ENCODE measurements at places on chromosomes 7 and 10. TPM values are rescaled to one million over a fixed set of nuclear protein-coding genes. Genes with fewer than 3 reads are reported as not detected.
A peak's percentile ranks its signal among the peaks of the same experiment; 100 is the strongest.

- H3K4me3 ChIP-seq = no peak overlapping the region
- H3K27me3 ChIP-seq = peaks cover 3% of the 10 kb centered on the region
- DNase-seq = no peak
- peak overlapping the region; percentile 86 for H3K27ac ChIP-seq
- peaks cover 60% of the 10 kb centered on the region for H3K4me1 ChIP-seq
Observed at GRCh38 chr10:45422207-45422865, 48.3 kb downstream of the ALOX5 start.

Gene ABLIM1
- total RNA-seq = 106 TPM

DNA sequence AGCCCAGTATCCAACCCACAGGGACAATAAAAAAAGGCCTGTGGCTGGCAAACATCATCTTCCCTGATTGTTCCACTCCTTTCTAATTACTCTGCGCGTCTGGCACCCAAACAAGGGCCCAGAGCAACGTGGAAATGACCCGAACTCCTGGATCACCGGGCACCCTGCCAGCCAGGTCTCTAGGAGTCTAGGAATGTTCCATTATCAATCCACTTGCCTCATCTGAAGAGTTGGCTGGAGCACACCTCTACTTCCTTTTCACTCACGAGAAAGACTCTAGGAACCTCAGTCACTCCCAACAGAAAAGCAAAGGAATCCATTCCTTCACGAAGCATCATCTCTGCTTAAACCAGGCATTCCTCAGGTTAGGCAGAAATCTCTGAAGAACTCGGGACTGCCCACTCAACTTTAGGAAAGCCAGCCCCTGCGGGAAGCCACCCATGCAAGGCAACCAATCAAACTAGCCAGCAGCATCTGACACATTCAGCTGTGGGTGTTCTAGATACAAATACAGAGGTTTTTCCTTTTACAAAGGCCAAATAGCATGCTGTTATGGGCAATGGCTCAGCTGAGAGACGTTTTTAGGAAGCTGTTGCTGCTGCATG lies 37.7 kb downstream of the ATXN7L1 start:
- peak; percentile 67 for DNase-seq
- H3K36me3 ChIP-seq = no peaks in the 10 kb centered on the region
- no peak overlapping the region for H3K4me3 ChIP-seq
- H3K4me1 ChIP-seq = peaks cover 21% of the 10 kb centered on the region

Gene NACAD
- 2.5 TPM for total RNA-seq

Gene RBM48
- total RNA-seq = 16.5 TPM

DNA sequence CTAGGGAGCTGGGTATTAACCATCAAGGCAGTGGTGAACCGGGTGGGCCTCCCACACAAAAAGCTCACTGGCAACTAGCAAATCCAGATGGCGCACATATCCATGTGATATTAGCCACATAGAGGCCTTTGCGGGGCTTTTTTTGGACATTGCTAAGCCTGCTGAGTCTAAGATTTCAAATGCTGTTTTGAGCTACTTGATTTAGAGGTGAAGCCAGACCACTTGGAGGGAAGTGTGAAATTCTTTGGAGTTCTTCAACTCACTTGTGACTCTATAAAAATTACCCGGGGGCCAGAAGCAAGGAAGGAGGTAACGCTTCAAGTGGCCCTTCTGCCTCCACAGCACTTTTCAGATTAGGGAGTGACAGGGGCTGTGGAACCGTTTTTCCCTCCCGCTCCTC lies 619.8 kb upstream of the GALNT17 start:
- H3K27me3 ChIP-seq = no peaks in the 10 kb centered on the region
- no peaks in the 10 kb centered on the region for H3K4me1 ChIP-seq
- no peak overlapping the region for H3K27ac ChIP-seq
- no peak for DNase-seq
- no peaks in the 10 kb centered on the region for H3K36me3 ChIP-seq

DNA sequence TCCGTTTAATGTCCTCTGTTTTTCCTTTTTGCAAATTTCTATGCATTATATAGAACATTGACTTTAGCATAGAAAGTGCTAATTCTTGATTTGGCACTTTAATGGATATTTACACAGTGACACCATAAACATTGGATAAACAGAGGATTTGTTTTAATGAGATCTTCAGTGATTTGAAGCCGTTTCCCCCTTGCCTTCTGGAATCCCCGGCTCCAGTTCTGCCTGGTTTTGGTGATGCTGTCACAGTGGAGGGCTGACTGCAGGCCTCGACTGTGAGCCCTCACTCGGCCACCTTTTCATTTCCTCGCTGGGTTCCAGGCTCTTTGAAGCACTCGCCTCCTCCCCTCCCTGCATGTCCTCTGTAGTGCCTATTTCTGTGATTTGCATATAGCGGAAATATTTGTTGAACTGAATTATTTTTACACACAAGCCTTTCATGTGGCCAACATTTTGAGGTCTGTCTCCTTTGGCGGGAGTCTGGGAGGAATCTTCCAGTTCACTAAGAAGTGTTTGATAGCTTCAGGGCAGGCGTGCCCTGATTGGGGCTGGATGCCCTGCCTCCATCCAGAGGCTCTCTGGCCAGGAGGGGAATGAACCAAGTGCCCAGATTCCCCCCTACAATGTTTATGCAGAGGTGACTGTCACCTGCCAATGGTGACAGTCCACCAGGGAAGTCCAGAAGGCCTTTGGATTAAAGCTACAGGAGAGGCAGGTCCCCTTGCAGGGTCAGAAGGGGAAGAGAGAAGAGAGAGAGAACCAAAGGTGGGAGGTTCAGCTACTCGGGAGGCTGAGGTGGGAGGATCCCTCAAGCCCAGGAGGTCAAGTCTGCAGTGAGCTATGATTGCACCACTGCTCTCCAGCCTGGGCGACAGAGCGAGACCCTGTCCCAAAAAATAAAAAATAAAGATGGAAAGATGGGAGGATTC lies 67.5 kb downstream of the CUX1 start:
- no peaks in the 10 kb centered on the region for H3K36me3 ChIP-seq
- no peak overlapping the region for H3K27ac ChIP-seq
- peaks cover 60% of the 10 kb centered on the region for H3K4me1 ChIP-seq
- DNase-seq = no peak
- no peak overlapping the region for H3K4me3 ChIP-seq

DNA sequence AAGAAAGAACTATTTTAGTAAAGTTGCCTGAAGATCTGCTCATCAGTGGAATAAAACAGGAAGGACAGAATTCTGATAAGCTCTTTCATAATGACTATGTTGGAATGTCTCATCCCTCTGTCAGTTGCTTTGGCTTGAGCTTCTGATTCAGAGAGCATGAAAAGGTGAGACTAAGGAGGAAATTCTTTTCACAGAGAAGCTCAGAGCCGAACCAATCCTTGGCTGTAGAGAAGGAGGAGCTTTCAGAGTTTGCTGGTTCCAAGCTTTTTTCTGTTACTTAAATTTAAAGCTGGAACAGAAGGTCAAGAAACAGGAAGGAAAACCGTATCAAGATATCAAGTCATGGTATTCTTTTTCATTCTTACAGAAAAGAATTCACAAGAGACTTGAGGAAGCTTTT lies 24.0 kb downstream of the GSTO2 start:
- DNase-seq = no peak
- H3K4me3 ChIP-seq = no peak overlapping the region
- no peaks in the 10 kb centered on the region for H3K36me3 ChIP-seq
- peaks cover 4% of the 10 kb centered on the region for H3K4me1 ChIP-seq
- H3K27ac ChIP-seq = no peak overlapping the region

GRCh38 chr10:114613237-114613979 lies 44.7 kb downstream of the ABLIM1 start:
- no peaks in the 10 kb centered on the region for H3K27me3 ChIP-seq
- peaks cover 33% of the 10 kb centered on the region for H3K4me1 ChIP-seq
- DNase-seq = no peak

Gene SLC26A4
- total RNA-seq = 1.0 TPM

Gene LEP
- total RNA-seq = not detected

- H3K4me3 ChIP-seq = no peak overlapping the region
- peaks cover 35% of the 10 kb centered on the region for H3K4me1 ChIP-seq
- H3K27ac ChIP-seq = no peak overlapping the region
- H3K36me3 ChIP-seq = no peaks in the 10 kb centered on the region
Observed at GRCh38 chr7:74275401-74275881, 13.8 kb upstream of the CLIP2 start.

DNA sequence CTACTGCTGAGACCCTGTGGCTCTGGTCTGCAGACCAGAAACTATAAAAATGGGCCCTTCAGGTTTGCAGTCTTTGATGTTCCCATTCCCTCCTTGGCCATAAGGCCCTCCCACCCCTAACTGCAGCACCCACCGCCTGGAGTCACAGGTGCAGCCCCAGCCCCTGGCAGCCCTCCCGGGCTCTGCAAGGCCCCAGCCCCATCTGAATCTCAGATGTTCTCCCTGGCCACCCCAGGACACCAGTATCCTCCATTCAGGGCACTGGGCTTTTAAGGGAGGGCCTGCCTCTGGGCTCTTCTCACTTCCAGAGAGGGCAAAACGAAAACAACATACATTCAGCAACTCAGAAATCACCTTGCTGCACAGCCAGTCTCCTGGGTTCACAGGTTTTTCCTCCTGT lies 107.7 kb upstream of the RET start:
- no peaks in the 10 kb centered on the region for H3K4me1 ChIP-seq
- no peak for DNase-seq
- H3K27ac ChIP-seq = no peak overlapping the region
- peaks cover 5% of the 10 kb centered on the region for H3K27me3 ChIP-seq

Gene TMEM139
- 25.9 TPM for total RNA-seq

Gene SCART1
- 2.4 TPM for total RNA-seq

DNA sequence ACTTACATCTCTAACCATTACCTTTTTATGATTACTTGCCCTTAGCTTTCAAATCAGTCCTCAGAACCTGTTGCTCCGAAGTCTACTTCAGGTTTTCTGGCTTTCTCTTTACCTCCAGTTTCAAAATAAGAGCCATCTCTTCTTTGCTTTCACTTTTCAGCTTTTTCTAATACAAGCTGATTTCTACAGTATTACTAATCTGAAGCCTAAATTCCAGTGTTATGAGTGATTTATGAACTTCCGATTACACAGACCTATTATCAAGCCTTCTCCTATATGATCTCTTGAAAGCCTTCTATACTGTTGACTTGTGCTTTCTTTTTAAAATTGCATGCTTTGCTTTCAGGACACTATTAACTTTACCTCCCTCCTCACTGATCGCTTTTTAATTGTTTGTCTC lies 1307.8 kb upstream of the CELF2 start:
- H3K27me3 ChIP-seq = no peaks in the 10 kb centered on the region
- H3K27ac ChIP-seq = no peak overlapping the region
- no peaks in the 10 kb centered on the region for H3K4me1 ChIP-seq
- no peak overlapping the region for H3K4me3 ChIP-seq

DNA sequence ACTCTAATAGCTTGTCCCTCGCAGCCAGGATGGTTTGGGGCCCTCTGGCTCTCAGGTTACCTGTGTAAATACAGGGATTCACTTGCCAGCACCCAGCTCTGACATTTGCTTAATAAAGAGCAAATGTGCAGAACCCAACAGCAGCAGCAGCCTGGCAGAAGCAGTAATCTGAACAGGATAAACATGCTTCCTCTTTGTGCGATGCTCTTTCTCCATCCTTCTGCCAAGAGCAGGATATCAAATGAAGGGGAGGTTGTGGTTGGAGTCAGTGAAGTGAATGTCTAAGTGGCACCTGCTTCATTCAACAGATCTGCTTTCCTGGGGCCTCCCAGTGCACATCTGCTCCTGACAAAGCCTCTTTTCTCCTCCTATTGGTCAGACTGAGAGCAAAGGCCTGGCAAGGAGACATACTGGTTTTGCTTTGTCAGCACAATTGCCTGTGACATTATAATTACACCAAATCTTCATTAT lies 130.3 kb downstream of the NRF1 start:
- H3K4me1 ChIP-seq = no peaks in the 10 kb centered on the region
- H3K36me3 ChIP-seq = peaks cover 66% of the 10 kb centered on the region
- H3K27ac ChIP-seq = no peak overlapping the region
- H3K27me3 ChIP-seq = no peaks in the 10 kb centered on the region
- H3K4me3 ChIP-seq = no peak overlapping the region

Gene INSYN2A
- not detected for total RNA-seq

GRCh38 chr7:69903410-69903809 lies 305.1 kb downstream of the AUTS2 start:
- no peaks in the 10 kb centered on the region for H3K36me3 ChIP-seq
- H3K4me1 ChIP-seq = no peaks in the 10 kb centered on the region
- H3K4me3 ChIP-seq = no peak overlapping the region
- no peaks in the 10 kb centered on the region for H3K27me3 ChIP-seq

GRCh38 chr10:92829042-92829785 lies 19.1 kb upstream of the EXOC6 start:
- H3K36me3 ChIP-seq = no peaks in the 10 kb centered on the region
- no peak for DNase-seq
- peaks cover 9% of the 10 kb centered on the region for H3K4me1 ChIP-seq
- no peak overlapping the region for H3K4me3 ChIP-seq
- H3K27ac ChIP-seq = no peak overlapping the region

GRCh38 chr10:112131996-112132395 lies 51.6 kb downstream of the GPAM start:
- H3K4me1 ChIP-seq = no peaks in the 10 kb centered on the region
- no peaks in the 10 kb centered on the region for H3K27me3 ChIP-seq
- H3K27ac ChIP-seq = no peak overlapping the region
- DNase-seq = no peak

- H3K27ac ChIP-seq = no peak overlapping the region
- H3K4me3 ChIP-seq = no peak overlapping the region
- DNase-seq = no peak
- no peaks in the 10 kb centered on the region for H3K27me3 ChIP-seq
- H3K36me3 ChIP-seq = no peaks in the 10 kb centered on the region
Observed at GRCh38 chr7:37532636-37533035, 84.0 kb upstream of the ELMO1 start.

DNA sequence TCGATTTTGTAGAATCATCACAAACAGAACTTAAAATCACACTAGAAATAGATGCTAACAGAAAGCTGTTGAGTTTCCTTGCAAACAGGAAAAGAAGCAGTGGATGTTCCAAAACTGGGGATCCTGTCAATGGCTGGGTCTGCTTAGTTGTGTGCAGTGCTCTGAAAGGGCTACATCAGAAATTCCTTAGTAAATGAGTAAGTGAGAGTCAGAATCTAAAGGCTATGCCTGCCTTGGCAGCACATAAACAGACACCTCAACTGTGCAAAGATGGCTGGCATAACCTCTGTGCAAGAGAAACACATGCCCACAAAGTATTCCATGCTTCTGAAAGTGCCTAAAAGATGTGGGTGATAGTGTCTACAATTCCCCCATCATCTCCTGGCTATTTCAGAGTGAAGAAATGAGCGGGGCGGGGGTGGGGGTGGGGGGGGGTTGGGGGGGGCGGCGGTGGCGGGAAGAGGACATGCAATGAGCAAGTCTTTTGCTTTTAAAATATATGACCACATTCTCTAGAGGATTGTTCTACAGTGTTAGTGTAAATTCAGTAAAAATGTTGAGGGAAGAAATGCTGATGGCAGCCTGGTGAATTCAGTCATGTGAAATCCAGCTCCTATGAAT lies 138.1 kb upstream of the LAMB4 start:
- H3K4me3 ChIP-seq = no peak overlapping the region
- no peak for DNase-seq

DNA sequence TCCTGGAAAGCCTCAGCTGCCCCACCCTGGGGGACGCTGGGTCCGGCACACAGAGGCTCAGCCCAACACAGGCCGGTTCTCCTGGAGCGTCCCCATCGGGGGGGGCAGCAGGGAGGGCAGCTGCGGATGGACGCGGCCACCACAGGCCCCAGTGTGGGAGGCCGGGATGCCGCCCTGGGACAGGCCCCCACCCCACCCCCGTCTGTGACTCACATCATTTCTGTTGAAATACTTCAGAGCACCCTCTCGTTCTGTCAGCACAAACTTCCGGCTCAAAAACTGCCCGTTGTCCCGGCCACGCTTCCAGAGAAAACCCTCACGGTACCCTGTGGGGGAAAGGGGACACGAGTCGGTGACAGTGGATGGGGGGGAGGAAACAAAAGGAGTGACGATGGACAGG lies 28.5 kb downstream of the GET4 start:
- H3K27me3 ChIP-seq = no peaks in the 10 kb centered on the region
- peaks cover 6% of the 10 kb centered on the region for H3K4me1 ChIP-seq
- DNase-seq = no peak
- H3K4me3 ChIP-seq = no peak overlapping the region
- no peak overlapping the region for H3K27ac ChIP-seq

Gene KCNMA1
- total RNA-seq = 41.3 TPM

Gene PTPRZ1
- 1.9 TPM for total RNA-seq
